ENCODE measurements at places on chromosomes 1 and 21. TPM values are rescaled to one million over a fixed set of nuclear protein-coding genes. Genes with fewer than 3 reads are reported as not detected.

NBPF6 gene
- total RNA-seq = 0.22 TPM

FCN3 gene
- not detected for total RNA-seq

DNA sequence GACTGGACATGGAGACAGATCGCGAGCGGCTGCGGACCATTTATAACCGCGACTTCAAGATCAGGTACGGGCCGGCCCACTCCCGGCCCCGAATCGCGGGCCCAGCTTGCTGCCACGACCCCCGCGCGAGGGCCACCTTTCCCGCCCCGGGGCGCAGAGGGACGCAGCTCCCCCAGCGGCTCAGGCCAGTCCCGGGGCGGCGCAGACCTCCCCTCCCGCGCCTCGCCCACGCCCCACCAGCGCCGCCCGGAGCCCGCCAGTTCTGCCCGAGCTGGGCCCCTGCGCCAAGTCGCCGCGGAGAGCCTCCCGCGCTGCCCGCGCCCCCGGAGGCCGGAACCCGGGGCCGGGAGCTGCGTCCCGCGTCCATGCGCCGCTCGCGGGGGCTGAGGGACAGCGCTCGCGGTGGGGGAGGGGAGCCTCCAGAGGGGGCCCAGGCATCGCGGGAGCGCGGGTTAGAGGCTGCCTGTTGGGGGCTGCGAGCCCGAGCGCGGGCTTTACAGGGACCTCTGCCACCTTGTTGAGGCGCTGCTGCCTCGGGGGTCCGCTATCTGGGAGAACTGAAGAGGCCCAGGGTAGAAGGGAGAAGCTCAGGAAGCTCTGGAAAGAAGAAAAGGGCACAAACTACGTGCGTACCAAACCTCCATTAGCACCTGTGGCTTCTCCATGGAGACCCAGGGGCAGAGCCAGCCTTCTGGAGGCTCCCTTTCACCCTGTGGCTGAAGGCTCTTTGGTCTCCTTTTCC, 698 bp downstream of the MOV10 start:
- peak; percentile 65 for DNase-seq

DNA sequence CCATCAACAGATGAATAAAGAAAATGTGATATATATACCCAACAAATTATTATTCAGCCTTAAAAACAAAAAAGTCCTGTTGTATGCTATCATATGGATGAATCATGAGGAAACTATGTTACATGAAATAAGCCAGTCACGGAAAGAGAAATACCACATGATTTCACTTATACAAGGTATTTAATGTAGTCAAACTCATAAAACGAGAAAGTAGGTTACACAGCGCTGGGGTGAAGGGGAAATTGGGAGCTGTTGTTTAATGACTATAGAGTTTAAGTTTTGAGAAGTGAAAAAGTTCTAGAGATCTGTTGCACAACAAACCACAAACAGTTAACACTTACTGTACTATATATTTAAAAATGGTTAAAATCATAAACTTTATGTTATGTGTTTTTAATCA, 58.5 kb downstream of the SLC25A24 start:
- no peak for DNase-seq

DNA sequence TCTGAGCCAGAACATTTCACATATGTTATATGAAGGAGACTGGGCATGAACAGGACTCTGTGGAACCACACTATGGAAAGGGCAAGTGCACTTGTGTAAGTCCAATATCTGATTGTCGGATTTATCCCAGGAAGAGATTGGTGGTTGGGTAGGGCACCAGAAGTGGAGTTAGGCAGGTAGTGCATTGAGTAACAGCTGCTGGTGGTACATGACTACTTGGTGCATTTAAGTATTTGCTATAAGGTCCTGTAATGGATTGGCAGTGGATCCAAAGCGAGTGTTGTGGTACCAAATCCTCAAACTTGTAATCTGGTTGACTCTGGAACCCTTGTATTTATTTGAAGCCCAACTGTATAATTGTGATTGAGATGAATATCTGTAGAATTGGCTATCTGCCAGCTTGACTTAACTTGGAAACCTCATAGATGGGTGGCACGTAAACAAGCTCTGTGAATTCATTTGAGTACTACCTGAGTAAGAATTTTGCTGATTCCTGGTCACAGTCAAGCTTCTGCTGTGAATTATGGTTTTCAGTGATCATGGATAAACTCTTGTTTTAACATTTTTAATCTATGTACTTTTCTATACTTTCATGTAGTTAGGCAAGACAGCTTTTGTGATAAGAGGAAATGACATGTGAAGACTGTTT, 21.1 kb downstream of the UBAP2L start:
- DNase-seq = no peak

- DNase-seq = peak; percentile 79
Measured at GRCh38 chr1:92473781-92474495, 12.8 kb downstream of the GFI1 start.

COX20 gene
- total RNA-seq = 21.3 TPM

DNA sequence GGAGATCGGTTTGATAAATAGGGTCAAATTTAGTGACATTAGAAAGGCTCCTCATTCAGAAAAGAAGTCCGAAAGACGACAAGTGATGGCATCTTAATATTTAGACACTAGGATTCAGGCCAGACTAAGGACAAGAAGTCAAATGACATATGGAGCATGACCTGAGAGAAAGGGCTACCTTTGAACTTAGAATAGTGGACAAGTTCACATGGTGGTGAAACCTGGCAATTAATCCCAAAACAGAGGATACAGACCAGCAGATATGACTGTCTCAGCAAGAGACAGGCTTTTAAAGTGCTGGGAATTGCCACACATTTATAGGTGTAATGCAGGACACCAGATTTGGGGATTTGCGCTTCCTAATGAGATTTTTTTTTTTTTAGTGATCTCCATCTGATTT, 145.2 kb downstream of the ZP4 start:
- no peak for DNase-seq

NOS1AP gene
- total RNA-seq = not detected

OR2L3 gene
- not detected for total RNA-seq

- DNase-seq = no peak
Measured at GRCh38 chr1:158180741-158181576, at the start of gene CD1D. TSS of gene CD1D (plus strand) at chr1:158180895. CDS start at chr1:158181102, 207 bp downstream.

DNA sequence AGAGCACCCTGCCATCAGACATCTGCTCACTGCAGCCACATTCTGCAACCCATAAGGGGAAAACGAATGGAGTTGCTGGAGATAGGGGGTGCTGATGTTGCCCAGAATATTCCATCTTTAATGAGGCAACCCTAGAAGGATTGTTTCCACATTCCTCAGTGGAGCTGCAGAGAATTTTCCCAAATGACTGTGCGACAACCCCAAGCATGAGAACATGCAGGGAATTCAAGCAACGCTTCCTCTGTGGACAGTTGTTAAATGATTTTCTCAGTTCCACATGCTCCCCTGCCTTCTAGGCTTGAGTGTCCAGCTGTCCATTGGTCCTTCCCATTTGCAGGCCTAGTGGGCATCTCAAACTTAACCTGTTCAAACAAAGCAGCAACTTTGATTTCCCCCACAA, 20.5 kb upstream of the UBL4B start:
- no peak for DNase-seq

- no peak for DNase-seq
Measured at GRCh38 chr1:31651089-31651420, 6.4 kb upstream of the PEF1 start.

- DNase-seq = no peak
Measured at GRCh38 chr1:212260557-212261355, 24.5 kb upstream of the PPP2R5A start.

GRCh38 chr1:1538989-1539309, 1.5 kb downstream of the TMEM240 start:
- no peak for DNase-seq

- no peak for DNase-seq
Measured at GRCh38 chr1:183195142-183195574, 9.1 kb downstream of the LAMC2 start.

GRCh38 chr1:235935235-235936225, 68.8 kb upstream of the LYST start:
- no peak for DNase-seq

DNA sequence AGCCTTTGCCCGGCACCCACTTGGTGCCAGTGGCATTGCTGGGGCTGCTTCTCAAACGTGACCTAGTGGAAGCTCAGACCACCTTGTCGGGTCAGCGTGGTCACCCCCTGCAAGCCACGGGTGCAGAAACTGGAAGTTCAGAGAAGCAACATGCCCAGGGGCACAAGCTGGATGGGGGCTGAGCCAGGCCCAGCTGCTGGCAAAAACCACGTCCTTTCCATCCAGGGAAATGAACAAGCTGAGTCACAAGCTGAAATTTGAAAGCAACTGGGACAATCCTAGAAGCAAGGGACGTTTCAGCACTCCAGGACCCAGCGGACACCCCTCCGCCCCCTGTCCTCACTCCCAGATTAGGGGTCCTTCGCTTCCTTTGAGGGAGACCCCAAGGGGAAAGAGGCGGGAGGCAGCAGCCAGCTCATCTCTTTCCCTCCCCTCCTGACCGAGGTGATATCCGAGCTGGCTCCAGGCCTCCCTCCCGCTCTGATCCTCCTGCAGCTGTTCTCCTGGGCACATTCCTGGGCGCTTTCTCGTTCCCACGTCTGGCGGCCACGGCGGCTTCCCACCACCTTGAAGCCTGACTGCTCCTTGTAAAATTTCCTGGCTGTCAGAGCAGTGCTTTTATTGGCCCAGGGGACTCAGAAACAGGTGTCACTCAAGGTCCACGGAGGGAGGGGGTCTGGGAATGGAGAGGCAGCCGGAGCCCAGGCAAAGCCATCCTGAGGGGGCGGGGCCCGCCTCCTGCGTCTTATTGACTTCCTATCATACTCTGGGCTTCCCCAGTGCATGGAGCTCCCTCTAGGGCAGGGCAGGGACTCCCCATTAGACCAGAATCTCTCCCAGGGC, 62.8 kb downstream of the PAX7 start:
- DNase-seq = no peak

- no peak for DNase-seq
Measured at GRCh38 chr21:43739621-43740435, 20.9 kb downstream of the PDXK start.

ZSWIM5 gene
- 1.4 TPM for total RNA-seq

- DNase-seq = no peak
Measured at GRCh38 chr1:205041998-205042910, 758 bp upstream of the CNTN2 start.

DNA sequence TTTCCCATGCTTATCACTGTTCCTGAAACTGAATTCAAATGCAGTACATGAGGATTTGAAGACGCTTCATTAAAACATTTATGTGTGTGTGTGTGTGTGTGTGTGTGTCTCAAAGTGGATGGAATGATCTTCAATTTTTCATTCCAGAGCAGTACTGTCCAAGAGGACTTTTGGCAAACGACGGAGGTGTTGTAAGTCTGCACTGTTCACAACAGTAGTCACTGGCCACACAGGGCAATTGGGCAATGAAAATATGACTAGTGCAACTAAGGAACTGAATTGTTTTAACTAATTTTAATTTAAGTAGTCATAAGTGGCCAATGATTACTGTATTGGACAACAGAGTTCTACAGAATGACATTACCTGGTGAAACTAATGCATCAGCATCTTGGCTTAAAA, 5.0 kb downstream of the TAF5L start:
- DNase-seq = no peak

SERINC2 gene
- 0.19 TPM for total RNA-seq

OR2M4 gene
- total RNA-seq = not detected

C1orf87 gene
- total RNA-seq = not detected

- DNase-seq = no peak
Measured at GRCh38 chr21:38849776-38850175, 44.0 kb downstream of the ETS2 start.

DNA sequence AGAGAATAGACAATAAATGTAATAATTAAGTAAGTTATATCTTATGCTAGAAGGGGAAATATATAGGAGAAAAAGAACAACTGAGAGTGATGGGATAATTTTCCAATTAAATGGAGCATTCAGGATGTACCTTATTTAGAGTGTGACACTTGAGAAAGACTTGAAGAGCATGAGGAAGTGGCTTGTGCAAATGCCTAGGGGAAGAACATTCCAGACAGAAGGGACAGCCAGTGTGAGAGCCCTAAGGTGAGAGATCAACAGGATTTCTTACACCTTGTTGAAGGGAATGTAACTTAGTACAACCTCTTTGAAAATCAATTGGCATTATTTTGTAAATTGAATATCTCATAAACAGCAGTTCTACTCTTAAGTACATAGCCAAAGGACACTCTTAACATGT, 28.8 kb upstream of the TSPAN2 start:
- no peak for DNase-seq

- peak; percentile 66 for DNase-seq
Measured at GRCh38 chr1:116569776-116570357, 959 bp downstream of the CD58 start.

DNA sequence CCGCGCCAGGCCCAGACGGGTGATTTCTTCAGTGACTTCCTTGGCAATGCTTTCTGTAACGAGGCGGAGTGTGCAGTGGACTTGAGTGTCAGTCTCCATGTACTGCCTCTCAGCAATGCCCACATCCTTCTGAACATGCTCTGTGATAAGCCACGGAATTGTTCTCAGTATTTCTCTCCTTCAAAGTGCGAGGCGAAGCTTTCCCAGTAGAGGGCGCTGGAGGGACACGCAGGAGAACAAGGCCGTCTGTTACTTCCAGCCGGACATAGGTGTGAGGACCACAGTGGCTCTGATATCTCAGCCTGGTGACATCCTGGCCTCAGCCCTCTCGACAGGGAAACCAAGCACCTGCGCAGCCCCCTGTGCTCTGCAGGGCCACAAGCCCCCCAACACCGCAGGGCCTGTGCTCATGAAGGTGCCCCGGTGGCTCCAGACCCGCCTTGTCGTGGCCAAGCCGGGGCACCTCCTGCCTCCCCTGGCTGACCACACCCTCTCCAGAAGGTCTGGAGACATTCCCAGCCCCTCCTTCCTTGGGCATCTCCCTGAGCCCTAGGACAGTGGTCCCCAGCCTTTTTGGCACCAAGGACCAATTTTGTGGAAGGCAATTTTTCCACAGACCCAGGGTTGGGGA, 46.1 kb upstream of the BACE2 start:
- DNase-seq = no peak

- no peak for DNase-seq
Measured at GRCh38 chr1:183913567-183913993, 108.7 kb downstream of the RGL1 start.

JMJD4 gene
- total RNA-seq = 17.3 TPM

- no peak for DNase-seq
Measured at GRCh38 chr1:174965362-174966007, 34.3 kb upstream of the CACYBP start.

- no peak for DNase-seq
Measured at GRCh38 chr1:188261849-188262248, 1433.1 kb downstream of the PLA2G4A start.

DNA sequence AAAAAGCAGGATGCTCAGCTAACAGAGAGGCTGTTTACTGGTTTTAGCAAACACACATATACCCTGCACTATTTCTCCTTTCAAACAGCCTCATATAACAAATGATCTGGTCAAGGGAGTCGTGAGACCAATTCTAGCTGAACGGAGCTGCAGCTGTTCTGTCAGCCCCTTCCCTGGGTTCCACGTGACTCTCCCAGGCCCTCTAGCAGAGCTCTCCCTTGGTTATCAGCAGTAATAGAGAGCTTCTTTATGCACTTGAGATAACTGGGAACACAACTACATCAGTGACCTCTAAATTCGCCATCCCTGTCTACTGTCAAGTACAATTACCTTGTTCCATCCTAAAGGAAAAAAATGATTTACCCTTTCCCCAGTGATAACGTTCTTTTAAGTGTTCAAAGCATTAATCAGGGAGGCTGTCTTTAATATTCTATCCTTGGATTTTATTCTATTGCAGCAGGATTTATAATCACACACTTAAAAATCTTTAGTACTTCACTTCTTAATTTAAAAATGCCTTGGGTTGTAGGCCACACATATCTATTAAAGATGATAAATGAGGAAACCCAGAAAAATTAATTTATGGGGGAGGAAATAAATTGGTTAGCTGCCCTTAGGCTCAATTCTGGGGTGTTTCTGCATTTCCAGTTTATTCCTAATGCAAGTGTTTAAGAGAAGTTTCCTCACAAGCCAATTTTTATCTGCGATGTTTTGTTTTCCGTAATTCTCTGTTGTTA, 28.2 kb downstream of the PTGER3 start:
- DNase-seq = no peak
